Fibroblast of gingiva (primary cell): ENCODE measurements at places on chromosomes 5 and 9.

GRCh38 chr5:132661231-132662003 is 3.4 kb downstream of the IL13 start:
- no peak for DNase-seq

DNA sequence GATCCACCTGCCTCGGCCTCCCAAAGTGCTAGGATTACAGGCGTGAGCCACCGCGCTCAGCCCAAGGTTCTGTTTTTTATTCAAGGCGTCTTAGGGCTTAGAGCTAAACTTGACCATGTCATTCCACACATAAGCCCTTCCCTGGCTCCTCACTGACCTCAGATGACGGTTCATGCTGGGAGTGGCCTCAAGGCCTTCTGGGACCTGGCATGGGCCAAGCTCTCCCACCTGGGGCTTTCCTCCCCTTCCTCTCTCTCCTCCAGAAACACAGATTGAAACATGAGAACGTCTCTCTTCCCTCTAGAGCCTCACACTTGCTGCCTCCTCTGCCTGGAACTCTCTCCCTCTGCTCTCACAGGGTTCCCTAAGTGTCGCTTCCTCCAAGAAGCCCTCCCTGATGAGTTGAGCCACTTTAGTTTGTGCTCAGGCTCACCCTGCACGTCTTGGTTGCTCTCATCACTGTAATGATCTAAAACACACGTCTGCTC is 155.6 kb upstream of the IER5L start:
- no peak for DNase-seq

- peak; percentile 56 for DNase-seq
Measured at GRCh38 chr5:14399054-14399692, 182.4 kb upstream of the OTULINL start.

DNA sequence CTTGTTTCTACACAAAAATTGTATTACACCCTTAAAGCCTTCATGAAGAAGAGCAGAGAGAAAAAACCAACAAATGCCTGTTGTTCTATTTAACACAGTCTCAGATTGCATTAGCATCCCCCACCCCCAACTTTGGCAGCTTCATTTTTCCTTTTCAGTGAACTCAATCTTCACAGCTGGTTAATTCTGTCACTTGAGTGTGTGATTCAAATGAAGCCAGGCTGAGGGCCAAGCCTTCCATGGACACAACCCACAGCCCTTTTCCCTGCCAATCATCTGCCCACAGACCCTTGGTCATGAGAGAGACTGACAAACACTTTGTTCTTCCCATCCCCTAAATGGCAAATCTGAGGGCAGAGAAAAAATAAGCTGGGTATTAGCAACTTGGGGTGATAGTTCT is 217.5 kb upstream of the NMUR2 start:
- no peak for DNase-seq

GRCh38 chr9:75133396-75133795 is 45.1 kb downstream of the OSTF1 start:
- no peak for DNase-seq

DNA sequence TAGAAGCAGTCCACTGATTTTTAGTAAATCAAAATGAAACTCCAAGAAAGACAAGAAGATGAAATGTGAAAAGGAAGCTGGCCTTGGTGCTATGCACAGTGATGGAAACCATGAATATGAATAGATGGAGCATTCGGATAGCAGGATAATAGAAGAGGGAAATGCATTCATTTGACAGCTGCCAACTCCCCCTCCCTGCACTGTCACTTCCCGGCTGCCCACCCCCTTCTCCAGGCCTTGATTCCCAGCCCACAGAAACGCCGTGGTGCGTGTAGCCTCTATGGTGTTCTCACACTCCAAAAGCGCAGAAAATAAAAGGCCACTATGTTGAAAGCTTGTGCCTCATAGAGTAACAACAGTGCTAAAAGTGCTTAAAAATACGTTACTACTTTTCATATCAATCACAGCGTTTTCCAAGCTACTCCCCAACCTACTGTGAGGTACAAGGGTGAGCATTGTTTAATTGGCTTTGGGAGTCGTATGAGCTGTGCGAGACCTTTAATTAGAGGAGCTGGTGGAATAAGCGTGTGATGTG is 26.1 kb upstream of the IFNK start:
- DNase-seq: no peak

- no peak for DNase-seq
Measured at GRCh38 chr9:114908805-114909448, 21.5 kb downstream of the TNFSF8 start.

- DNase-seq: no peak
Measured at GRCh38 chr9:77759391-77759790, 111.3 kb upstream of the GNA14 start.

DNA sequence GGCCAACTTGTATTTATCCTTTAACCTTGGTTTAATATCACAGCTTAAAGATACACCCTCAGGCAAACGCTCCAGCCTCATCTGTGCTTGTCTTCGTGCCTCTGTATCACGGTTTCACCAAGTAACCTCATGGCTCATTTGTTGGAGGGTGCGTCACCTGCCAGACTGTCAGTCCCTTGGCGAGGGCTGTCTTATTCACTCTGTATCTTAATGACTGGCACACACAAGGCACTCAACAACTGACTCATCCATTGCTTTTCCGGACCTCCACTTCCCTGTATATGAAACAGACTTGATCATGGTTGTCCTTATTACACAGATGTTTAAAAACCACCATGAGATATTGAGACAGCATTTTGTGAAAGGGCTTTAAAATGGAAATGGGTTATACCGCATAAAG is 28.0 kb downstream of the LCP2 start:
- no peak for DNase-seq

DNA sequence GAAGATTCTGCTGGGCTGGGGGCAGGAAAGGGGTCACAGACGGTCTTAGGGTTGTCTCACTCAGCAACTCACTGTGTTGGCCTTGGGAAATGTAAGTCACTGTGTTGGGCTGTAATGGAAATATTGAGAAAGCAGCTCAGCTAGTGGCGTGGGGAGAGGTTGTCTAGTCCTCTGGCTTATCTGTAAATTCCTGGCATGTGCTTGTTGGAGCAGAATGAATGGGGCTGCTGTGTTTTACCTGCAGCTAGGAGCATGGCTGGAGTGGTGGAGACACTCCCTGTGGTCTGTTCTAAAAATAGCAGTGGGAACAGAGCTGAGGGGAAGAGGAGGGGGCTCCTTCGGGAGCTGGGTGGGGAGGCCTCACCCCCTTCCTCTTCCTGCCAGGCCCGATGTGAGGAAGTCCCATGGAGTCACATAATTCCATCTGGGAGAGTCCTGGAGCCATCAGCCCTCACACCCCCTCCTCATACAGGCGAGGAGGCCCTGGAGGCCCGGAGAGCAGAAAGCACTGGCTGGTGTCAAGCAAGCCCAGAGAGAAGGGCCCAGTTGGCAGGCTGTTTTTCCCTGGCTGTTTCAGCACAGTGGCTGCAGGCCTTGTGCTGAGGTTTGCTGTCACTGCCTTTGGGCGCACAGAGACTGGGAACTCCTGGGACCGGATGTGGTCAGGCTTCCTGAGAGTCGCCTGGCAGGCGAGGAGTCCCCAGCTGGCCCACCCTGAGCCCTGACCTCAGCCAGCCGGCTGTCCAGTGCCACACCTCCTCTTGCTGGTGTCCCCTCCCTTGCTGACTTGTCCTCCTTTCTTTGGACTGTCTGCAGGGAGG is 84.9 kb downstream of the RGS3 start:
- peak; percentile 23 for DNase-seq
